ENCODE measurements at places on chromosomes 2 and 18.

- DNase-seq: no peak
Observed at GRCh38 chr2:183148955-183149354, 24.7 kb downstream of the NUP35 start.

DNA sequence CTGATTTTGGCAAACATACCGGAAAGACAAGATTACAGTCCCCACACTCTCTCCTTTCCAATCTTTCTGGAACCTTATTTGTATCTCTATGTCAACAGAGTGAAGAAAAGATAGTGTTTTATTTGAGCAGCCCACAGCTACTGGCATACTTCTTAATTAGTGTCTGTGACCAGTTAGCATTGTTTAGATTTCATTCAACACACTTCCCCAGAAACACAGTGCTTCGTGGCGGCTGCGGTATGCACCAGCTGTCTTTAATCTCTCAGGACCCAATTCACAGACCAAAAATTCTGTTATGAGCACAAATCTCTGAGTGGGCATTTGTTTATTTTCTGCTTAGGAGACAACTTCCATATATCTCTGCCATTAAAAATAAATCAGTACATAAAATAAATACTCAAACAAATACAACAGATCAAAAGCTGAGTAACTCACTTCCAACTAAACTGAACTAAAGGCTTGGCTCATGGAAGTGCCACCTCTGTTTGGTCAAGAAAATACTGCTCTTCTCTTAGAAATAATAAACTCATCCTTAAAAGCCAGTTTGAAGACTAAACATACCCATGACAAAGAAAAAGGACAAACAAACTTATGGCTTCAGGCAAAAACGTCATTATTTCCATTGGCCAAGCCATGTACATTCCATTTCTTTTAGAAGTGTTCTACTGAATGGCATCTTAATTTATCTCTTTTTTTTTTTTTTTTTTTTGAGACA lies 392.4 kb downstream of the TXNL1 start:
- DNase-seq: no peak

GRCh38 chr2:124623560-124623959 lies 598.5 kb downstream of the CNTNAP5 start:
- DNase-seq: no peak

DNA sequence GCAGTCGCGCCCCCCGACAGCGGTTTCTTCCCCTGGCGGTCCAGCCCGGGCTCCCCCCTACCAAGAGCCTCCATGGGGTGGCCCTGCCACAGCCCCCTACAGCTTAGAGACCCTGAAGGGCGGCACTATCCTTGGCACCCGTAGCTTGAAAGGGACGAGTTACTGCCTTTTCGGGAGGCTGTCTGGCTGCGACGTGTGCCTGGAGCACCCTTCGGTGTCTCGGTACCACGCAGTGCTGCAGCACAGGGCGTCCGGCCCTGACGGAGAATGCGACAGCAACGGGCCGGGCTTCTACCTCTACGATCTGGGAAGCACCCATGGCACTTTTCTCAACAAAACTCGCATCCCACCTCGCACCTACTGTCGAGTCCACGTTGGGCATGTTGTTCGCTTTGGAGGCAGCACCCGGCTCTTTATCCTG lies 475 bp downstream of the SLC4A1AP start:
- DNase-seq: no peak

GRCh38 chr2:149653831-149654445 lies 66.4 kb upstream of the MMADHC start:
- no peak for DNase-seq

- no peak for DNase-seq
Observed at GRCh38 chr18:8659609-8660242, 45.6 kb upstream of the MTCL1 start.

- no peak for DNase-seq
Observed at GRCh38 chr2:209476367-209477208, 52.7 kb downstream of the MAP2 start.

GRCh38 chr2:77418537-77418936 lies 103.6 kb downstream of the LRRTM4 start:
- DNase-seq: no peak

GRCh38 chr2:230256733-230257332 lies 31.3 kb downstream of the SP140 start:
- peak; percentile 66 for DNase-seq

DNA sequence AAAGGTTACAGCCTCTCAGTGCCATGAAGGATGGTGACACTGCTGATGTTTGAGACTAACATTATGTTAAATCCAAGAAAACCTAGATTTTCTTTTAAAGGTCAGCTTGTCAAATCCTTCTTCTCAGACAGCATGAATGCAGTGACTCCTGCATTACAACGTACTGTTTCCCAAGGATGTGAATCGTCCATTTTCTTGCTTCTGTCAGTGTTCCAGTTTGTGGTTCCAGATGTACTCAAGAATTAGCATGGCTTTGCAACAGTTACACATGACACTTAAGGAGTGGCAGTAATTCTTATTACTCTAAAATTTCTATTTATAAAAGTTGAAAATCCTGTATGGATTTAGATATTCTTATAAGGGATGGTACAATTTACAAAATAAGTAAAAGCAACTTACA lies 1.5 kb upstream of the TTC39C start:
- DNase-seq: no peak

DNA sequence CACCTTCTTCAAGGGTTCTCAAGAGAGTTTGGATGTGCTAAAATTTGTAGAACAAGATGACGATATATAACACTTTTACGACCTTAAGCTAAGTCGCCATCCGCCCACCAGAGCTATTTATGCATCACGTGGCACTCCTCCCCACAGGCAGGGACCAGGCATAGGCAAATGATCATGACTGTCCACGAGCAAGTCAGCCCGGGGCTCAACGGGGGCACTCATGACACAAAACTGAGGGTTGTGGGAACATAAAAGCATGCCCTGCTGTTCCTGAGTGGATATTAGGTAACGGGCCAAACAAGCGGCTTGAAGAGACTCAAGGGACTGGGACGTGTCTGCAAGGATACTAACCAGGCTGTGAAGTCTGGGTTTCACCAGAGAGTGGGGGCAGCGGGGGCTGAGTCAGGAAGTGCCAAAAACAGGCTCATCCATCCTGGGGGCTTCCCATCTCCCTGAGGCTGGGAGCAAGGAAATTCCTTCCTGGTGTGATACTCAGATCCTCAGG lies 58.1 kb downstream of the FAM178B start:
- no peak for DNase-seq

GRCh38 chr2:33494877-33495641 lies 18.6 kb downstream of the RASGRP3 start:
- DNase-seq: no peak

- no peak for DNase-seq
Observed at GRCh38 chr2:234366891-234367290, 130.0 kb downstream of the ARL4C start.

- DNase-seq: peak; percentile 73
Observed at GRCh38 chr18:80157708-80158343, 48.8 kb downstream of the ADNP2 start.

DNA sequence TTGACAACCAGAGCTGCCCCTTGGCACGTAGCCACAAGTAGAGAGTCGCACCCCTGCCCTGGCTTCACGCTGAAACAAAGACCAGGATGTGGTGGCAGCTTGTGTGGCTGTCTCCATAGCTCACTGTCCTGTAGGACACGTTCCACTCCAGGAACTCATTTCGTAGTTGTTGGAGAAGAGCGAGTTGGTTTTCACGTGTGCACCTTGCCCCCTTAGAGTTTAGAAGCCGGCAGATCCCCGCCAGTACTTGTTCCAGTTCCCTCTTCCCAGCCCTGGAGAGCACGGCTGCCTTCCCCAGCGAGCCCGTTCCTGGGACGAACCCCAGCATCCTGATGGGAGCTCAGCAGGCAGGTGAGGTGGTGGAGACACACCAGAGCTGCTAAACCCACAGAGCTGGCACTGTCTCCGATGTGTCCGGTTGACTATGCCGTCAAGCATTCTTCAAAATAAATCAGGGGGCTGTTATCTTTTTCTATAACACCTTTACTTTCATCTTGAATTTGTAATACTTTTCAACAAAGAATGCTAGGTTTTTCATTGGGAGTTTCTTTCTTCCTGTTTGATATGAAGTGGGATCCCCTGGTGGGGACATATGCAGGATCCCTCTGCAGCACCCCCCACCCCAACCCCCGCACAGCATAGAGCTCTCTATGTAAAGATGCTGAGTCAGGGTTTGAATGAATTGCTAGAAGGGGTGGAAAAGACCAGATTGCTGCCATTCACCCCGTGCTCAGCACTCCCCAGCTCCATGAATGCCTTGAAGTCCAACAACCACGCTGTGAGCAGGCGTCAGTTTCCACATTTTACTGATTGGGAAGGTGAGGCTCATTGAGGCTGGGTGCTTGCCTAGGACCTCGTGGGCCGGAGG lies 44.5 kb downstream of the GREB1 start:
- DNase-seq: no peak

- DNase-seq: no peak
Observed at GRCh38 chr2:151570191-151570590, 160.5 kb downstream of the RIF1 start.

DNA sequence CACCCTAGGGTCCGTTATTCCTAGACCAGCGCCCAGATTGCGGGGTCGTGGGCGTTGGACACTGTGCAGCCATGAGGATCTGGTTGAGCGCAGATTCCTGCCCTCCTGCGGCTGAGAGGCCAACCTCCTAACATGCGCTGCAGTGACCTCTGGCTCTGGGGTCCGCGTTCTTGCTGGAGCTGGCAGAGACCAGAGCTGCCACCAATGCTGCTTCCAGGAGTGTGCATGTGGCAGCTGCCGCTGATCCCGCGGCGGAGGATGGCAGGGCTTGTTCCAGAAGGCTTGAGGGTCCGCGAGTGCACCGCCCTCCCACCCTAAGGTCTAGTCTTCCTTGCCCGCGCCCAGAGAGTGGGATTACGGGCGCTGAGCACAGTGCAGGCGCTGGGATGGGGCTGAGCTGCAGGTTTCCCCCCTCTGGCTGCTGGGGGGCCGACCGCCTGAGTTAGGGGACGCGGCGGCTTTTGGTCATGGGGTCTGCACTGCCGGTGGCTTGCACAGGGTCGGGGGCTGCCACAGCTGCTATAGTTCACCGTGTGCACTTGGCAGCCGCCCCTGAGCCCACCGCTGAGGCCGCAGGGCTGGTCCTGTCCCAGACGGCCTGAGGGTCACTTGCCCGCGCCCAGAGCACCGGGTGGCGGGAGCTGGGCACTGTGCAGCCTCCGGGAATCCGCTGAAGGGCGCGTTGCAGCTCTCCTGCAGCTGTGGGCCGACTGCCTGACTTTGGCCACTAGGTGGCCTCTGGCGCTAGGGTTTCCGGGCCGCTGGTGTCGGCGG lies 145.9 kb downstream of the CCDC74A start:
- peak; percentile 77 for DNase-seq

GRCh38 chr2:241872313-241872642 lies 2.7 kb downstream of the RTP5 start:
- DNase-seq: no peak

DNA sequence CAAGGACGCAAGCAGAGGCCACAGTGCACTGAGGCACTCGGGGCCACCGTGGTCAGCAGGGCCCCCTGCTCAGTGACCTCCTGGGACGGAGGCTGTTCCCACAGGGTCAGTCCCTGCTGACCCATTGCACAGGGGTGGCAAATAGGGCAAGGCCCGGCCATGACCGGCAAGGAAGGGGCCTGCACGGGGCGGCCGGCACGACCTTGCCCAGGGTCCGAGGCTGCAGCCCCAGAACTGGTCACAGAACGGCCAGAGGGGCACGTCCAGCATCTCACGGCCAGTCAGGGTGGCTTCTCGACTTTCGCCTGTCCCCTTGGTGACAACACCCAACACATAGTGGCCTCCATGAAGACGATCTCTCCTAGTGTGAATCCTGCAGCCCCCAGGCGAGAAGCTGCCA lies 27.6 kb upstream of the OTOS start:
- DNase-seq: no peak

DNA sequence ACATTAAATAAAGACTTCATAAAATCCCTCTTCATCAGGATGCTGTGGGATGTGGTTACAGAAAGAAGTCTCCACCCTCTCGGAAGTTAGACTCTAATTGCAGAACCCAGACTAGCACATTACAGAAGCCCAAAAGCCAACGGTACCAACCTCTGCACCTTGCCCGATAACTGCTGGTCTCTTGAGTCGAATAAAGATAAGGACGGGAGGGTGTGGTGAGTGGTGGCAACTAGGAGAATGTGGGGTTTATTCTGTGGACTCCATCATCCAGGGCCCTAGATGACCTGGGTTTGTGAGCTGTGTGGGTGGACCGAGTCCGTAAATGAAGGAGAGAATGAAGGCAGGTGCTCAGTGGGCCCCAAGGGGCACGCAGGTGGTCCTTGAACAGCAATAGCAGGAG lies 462.8 kb upstream of the ID2 start:
- no peak for DNase-seq

GRCh38 chr2:158965107-158965506 lies 3.3 kb upstream of the TANC1 start:
- DNase-seq: no peak

DNA sequence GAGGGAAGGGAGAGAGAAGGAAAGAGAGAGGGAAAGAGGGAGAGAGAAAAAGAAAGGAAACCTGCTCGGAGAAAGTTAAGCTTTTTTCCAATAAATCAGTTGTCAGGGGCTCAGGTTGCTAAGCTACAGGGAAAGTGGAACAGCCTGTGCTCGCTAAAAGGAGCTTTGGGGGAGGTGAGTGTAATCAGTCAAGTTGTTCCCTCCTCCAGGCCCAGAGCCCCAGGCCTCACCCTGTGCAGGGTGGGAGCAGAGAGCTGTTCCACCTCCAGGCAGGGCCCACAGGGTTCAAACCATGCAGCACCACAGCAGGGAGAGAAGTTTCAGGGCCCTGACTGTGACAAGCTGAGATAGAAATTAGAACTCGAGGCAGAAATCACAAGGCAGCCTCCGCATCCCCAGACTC lies 56.4 kb upstream of the PPP1CB start:
- DNase-seq: no peak

GRCh38 chr2:215966951-215967350 lies 46.4 kb downstream of the MREG start:
- no peak for DNase-seq

- no peak for DNase-seq
Observed at GRCh38 chr18:78641689-78642231, 337.9 kb upstream of the SALL3 start.

GRCh38 chr2:43612944-43613343 lies 17.1 kb upstream of the THADA start:
- DNase-seq: no peak

- DNase-seq: no peak
Observed at GRCh38 chr2:40372283-40372985, 79.5 kb downstream of the SLC8A1 start.

- peak; percentile 1 for DNase-seq
Observed at GRCh38 chr18:70535041-70535440, 246.2 kb downstream of the SOCS6 start.

DNA sequence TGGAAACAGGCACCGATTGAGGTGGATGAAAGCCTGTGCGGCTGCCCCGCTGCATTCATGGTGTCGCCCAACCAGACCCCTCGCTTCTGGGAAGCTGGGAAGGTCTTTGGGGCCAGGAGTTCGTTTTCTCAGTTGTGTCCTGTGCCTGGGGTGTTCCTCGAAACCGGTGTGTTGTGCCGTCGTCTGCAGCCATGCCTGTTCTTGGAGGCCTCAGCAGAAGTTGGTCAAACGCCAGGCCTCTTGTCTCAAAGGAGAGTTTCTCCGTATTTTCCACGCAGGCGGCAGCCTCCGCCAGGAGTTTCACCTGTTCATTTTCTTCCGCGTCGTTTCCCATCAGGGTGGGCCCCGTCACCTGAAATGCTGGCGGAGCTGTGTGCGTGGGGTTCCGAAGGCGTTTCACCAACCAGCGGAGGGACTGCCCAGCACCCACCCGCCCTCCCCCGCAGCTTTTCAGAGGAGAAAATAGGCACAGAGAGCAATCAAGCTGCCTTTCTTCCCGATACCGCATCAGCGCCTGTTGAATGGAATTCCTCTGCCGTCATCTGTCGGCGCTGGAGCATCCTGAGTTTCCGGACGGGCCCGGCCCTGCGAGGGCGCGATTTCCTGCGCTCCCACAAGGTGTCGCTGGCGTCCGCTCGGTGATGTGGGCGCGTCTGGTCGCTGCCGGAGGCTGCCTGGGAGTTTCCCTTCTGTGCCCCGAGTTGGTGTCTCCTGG lies 17.0 kb upstream of the NFATC1 start:
- peak; percentile 81 for DNase-seq
